GM03348 (cell line): ENCODE measurements at places on chromosomes 11 and 22.

GRCh38 chr11:62493801-62494200 lies 52.8 kb downstream of the AHNAK start:
- no peak for DNase-seq

- no peak for DNase-seq
These were observed 2.9 kb downstream of the CCDC86 start for GRCh38 chr11:60844870-60845221.

- DNase-seq: no peak
These were observed 72.9 kb upstream of the RASSF10 start for GRCh38 chr11:12936200-12936599.

- no peak for DNase-seq
These were observed 7.4 kb upstream of the CREBZF start for GRCh38 chr11:85672105-85672902.

DNA sequence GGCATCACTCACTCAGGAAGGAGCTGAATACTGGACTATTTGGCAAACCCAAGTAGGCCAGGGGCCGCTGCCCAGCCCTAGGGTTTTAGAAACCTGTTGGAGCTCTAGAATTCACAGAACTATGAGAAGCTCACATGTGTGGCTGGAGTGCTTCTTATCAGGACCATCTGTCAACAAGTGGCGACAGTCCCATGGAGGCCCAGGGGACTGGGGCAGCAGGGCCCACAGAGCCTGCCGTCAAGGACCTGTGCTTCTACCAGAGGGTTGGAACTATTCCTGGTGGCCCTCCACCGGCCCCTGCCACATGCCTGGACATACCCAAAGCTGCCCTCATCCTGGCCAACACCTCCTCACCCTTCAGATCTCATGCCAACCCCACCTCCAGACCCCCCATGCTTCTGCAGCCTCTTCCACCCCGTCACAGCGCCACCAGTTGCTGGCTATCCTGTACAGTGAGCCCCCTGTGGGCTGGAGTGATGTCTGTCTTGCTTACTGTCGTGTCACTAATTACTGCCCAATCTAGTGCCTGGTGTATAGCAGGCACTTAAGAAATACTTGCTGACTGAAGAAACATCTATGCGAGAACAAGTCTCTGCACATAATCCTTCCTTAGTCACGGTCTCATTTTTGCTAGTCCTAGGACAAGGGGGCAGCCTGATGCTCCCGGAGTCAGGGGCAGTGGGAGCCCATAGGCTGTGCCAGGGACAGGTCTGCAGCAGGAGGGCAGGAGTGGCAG lies 27.2 kb upstream of the RASL10A start:
- no peak for DNase-seq

- peak; percentile 65 for DNase-seq
These were observed 4.7 kb upstream of the FAM111B start for GRCh38 chr11:59102259-59102765.

DNA sequence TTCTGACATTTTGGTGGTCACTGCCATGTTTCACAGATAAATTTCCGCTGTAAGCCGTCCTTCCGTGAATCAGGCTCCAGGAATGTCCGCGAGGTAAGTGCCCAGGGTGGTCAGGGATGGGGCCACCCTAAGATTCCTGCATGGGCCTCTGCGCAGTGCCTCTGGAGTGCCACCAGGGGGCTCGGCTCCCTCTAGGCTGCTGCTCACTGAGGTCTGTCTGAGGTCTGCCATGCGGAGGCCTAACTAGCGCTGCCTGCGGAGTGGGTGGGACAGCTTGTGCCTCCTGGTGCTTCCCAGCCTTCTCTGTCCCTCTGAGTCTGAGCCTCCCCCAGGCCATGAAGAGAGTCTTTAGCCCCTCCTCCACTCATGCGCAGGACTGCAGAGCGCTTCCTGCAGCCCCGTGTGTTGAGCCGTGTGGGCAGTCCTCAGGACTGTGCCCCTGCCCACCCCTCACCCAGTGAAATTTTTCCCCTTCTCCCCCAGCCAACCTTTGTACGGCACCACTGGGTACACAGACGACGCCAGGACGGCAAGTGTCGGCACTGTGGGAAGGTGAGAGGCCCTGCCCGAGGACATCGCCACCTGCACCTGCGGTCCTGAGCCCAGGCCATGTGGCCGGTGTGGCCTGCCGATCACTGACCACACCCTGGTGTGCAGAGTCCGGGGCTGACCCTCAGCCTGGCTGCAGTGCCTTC lies 11.9 kb upstream of the MDK start:
- DNase-seq: peak; percentile 87
